ENCODE measurements at places on chromosomes 3 and 15.

DNA sequence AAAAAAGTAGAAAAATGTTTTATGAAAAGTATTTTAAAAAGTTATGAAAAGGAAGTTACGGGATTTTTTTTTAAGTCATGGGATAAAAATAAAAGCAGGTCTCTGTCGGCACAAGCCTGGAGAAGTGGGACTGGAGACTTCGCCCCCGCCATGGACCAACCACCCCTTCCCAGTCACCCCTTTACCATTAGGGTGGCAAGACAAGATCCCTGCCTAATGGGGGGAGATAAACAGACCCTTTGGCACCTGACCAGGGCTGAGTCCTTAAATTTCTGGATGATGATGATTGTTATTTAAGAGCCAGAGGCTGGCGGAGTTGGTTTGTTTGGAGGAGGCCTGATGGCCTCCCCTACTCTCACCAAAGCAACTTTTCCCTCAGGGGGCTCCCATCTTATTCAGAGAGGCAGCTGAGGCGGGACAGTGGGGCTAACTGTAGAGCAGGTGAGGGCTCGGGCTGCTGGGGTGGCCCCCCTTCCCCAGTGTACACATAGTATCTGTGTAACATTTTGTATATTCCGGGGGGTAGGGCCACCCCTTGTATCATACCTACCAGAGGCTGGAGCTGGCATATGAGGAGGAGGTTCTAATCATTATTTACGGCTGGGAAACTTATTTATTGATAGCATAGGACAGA lies 74.0 kb downstream of the ADAMTS7 start:
- no peak for DNase-seq

DNA sequence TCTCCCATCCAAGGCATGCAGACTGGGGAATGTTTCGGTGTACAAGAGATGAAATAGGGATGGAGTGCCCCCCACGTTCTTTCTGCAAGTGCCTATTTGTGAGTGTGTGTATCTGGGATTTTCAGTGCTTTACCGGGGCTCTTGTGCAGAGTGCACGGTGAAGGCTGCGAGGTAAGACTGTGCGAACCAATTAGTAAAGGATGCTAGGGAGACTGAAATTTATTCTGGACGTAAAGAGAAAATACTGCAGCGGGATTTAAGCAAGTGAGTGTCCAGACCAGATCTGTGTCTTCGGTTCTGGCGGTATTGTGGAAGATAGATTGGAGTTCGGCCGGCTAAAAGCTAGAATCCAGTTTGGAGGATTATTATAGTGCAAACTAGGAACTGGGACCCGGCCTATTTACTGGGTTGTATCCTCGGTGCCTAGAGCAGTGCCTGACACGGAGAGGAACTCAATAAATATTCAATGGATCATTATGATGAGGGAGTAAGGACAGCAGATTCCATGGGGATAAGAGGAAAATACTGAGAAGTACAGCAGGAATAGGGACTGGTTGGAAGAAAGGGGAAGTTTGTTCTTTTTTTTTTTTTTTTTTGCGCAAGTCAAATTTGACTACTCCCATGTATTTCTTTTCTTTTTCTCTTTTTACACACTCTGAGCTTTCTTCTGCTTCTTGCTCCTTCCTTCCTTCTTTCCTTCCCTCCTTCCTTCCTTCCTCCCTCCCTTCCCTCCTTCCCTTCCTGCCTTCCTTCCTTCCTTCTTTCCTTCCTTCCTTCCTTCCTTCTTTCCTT lies 580 bp upstream of the MAGEF1 start:
- DNase-seq = no peak

GRCh38 chr3:33718595-33718907 lies 497 bp upstream of the CLASP2 start:
- no peak for DNase-seq

GRCh38 chr15:69125236-69125635 lies 35.2 kb upstream of the GLCE start:
- DNase-seq = no peak

DNA sequence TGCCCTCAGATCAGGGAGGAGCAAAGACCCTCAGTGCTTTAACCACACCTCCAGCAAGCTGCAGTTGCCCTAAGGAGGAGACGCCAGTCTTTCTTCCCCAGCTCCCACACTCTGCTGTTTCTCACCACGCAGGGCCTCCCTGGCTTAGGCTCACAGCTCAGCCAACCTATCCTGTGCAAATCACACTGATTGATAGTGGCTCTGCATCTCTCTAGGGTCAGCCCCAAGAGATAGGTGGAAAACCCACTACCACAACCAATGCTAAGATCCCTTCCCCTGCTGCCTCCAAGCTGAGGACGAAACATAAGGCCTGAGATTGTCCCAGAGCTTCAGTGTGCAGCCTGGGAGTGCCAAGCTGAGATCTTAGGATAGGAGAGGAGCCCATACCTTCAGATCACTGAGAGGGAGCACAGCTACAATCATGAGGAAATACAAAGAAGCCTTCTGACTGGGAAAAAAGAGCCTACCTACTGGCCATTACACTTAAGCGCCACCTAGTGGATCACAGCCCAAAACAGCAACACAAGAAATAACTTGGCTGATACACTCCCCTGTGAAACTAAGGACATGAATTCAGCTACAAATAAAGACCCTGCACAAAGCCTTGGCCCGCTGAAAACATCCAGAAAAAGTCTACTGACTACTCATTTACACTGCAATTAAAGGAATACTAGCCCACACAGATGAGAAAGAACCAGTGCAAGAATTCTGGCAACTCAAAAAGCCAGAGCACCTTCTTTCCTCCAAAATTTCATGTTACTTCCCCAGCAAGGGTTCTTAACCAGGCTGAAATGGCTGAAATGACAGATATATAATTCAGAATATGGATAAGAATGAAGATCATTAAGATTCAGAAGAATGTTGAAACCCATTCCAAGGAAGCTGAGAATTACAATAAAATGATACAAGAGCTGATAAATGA lies 271.5 kb upstream of the DCBLD2 start:
- DNase-seq = no peak

- DNase-seq = no peak
These were observed 23.4 kb upstream of the NANOGP8 start for GRCh38 chr15:35108453-35108852.

- no peak for DNase-seq
These were observed 282.5 kb upstream of the CNTN3 start for GRCh38 chr3:74897006-74897405.

DNA sequence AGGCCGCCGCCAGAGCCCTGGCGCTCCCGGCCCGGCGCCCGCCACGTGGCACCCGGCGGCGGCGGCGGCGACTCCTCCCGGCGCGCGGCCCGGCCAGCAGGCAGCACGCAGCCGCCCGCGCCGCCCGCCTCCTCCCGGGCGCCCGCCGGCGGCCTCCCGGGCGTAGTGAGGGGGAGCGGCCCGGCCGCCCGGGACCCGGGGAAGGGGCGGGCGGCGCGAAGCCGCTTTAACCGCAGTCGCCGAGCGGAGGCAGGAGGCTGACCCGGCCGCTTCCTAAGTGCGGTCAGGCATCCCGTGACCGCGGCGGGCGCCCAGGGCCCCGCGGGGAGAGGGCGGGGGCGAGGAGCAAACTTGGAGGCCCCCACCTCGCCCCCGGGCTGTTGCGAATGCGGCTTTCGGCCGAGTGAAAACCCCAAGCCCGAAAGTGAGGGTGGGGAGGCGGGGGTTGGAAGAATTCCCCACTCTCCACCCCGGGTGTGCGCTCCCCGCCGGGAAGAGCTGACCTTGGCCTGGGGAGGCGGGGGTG lies 1.7 kb upstream of the HES1 start:
- DNase-seq = no peak

DNA sequence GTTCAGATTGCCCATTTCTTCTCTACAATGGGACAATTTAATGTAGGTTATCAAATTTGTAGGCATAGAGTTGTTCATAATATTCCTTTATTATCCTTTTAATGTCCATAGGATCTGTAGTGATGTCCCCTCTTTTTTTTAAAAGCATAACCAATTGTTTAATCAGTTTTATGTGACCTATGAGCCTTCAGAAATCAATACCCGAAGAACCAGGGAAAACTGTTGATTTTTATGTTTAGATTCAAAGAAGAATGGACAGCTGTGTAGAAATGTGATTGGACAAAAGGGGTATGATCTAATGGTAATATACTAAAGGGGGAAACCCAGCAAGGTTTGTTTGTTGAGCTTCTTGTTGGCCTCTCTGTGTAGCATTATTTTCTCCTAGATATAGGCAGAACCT lies 39.5 kb downstream of the SUSD5 start:
- no peak for DNase-seq

- no peak for DNase-seq
These were observed 13.9 kb downstream of the UROC1 start for GRCh38 chr3:126503701-126504100.

DNA sequence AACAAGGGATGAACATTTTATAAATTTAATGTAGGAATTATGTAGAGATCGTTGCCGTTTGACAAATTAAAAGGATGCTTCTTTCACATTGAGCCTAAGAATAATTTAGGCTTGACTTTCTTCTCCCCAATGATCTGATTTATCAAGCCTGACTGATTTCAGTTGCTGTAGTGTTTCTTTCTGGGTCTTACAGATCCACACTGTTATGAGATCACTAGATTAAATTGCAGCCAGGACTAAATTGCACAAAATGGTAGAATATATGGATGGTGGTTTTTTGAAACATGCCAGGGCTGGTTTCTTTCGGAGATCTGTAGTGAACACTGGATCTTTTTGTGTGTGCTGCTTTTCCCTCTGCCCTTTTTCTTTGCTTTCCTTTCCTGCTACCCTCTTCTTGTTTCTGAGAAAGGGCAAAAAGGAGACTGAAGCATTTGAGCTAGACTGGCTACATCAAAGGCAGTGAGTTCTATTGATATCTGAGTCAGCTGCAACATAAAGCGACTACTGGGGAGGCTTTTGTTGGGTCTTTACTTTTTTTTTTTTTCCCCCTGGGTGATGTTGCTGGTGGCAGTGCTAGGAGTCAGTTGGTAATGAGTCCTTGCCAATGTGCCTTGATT lies 83.0 kb downstream of the AKAP13 start:
- no peak for DNase-seq

GRCh38 chr3:140953028-140953960 lies 11.7 kb downstream of the SLC25A36 start:
- no peak for DNase-seq

DNA sequence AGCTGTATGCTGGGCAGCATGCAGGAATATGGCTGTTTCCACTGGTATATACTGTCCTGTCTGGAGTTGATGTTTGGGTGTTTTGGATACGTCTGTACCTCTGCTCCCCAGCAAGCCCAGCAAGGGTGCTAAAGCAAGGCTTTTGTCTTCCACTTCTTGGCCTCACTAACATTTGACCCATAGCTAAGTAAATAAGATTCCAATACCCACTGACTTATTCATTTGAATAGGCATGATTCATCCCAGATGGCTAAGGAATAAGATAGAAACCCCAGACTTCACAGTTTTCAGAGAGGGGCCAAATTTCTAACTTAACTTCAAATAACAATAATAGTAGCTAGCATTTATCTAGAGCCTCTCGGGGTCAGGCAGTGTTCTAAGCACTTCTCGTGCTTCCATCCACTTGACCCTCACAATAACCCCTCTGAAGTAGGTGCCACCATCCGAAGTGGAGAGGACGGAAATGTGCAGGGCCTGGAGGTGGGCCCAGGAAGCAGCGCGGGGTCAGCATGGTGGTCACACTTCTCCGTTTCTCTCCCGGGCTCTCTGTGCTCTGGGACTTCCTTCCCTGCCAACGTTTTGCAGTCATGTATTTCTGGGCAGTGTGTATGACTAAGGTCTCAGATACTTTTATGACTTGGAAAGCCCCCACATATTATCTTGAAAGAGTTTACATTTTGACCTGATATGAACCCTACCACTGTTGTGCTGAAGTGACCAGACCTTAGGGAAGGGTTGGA lies 39.3 kb downstream of the LRRK1 start:
- DNase-seq = no peak

DNA sequence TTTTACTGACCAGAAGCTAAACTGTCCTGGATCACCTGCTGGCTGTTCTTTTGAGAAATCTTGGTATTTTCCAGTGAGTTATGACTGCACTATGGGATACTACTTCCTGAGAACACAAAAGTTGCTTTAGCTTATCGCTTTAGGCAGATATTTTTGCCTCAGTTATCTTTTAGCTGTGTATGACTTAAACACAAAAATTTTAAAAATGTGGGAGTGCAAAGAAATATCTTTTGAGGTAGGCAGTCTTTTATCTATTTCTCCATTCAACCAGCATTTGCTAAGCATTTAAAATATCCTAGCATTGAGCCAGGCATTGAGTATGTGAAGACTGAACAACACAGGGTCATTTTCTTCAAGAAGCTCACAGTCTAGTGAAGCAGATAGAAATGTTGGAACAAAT lies 981.9 kb downstream of the FHIT start:
- no peak for DNase-seq
